ENCODE measurements at places on chromosomes 7 and 10.

- peaks cover 38% of the 10 kb centered on the region for H3K4me1 ChIP-seq
- no peaks in the 10 kb centered on the region for H3K27me3 ChIP-seq
- H3K4me3 ChIP-seq: peak overlapping the region; percentile 9
- H3K27ac ChIP-seq: peak overlapping the region; percentile 85
These were observed 312.0 kb upstream of the ZMIZ1 start for GRCh38 chr10:78756604-78757343.

GRCh38 chr10:75430000-75430763, 1.2 kb upstream of the LRMDA start:
- H3K4me3 ChIP-seq: no peak overlapping the region
- H3K36me3 ChIP-seq: no peaks in the 10 kb centered on the region
- H3K27me3 ChIP-seq: peaks cover 68% of the 10 kb centered on the region

- no peak overlapping the region for H3K27ac ChIP-seq
- H3K4me3 ChIP-seq: no peak overlapping the region
- H3K36me3 ChIP-seq: peaks cover 18% of the 10 kb centered on the region
- DNase-seq: peak; percentile 65
- H3K4me1 ChIP-seq: peaks cover 2% of the 10 kb centered on the region
- no peaks in the 10 kb centered on the region for H3K27me3 ChIP-seq
These were observed 16.2 kb downstream of the KIFBP start for GRCh38 chr10:69004821-69005220.

DNA sequence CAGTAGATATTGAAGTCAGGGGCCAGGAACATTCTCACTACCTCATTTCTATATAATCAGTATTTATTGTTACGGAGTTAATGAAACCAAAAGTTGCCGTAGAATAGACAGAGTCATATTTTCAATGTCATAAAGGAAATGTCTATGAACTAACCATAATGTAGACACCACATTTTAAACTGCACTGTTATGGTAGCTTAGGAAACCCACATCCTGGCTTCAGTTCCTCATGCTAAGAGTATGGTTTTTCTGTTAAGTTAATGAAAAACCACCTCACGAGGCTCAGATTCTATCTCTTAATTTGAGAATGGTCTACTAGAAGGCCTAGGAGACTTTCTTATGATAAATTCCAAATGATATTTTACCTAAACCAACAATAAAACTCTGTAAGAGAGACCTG, 166.5 kb downstream of the TMEM26 start:
- no peaks in the 10 kb centered on the region for H3K4me1 ChIP-seq
- H3K36me3 ChIP-seq: no peaks in the 10 kb centered on the region
- H3K27ac ChIP-seq: no peak overlapping the region
- H3K4me3 ChIP-seq: no peak overlapping the region

GRCh38 chr10:44263771-44264170, 121.1 kb downstream of the CXCL12 start:
- H3K4me3 ChIP-seq: no peak overlapping the region
- no peak overlapping the region for H3K27ac ChIP-seq
- H3K4me1 ChIP-seq: peaks cover 21% of the 10 kb centered on the region
- no peaks in the 10 kb centered on the region for H3K36me3 ChIP-seq

- H3K4me3 ChIP-seq: no peak overlapping the region
- DNase-seq: no peak
- no peaks in the 10 kb centered on the region for H3K36me3 ChIP-seq
- no peaks in the 10 kb centered on the region for H3K27me3 ChIP-seq
These were observed 16.0 kb upstream of the ZNF33B start for GRCh38 chr10:42654419-42654818.

- H3K36me3 ChIP-seq: no peaks in the 10 kb centered on the region
- DNase-seq: peak; percentile 20
- no peaks in the 10 kb centered on the region for H3K27me3 ChIP-seq
- H3K4me1 ChIP-seq: no peaks in the 10 kb centered on the region
- H3K27ac ChIP-seq: no peak overlapping the region
- no peak overlapping the region for H3K4me3 ChIP-seq
These were observed 118.1 kb downstream of the ZNF365 start for GRCh38 chr10:62492012-62492869.

GRCh38 chr7:81533426-81533825, 236.4 kb downstream of the HGF start:
- no peaks in the 10 kb centered on the region for H3K36me3 ChIP-seq
- H3K4me1 ChIP-seq: no peaks in the 10 kb centered on the region
- H3K27me3 ChIP-seq: no peaks in the 10 kb centered on the region
- no peak overlapping the region for H3K27ac ChIP-seq
- H3K4me3 ChIP-seq: no peak overlapping the region
- no peak for DNase-seq

DNA sequence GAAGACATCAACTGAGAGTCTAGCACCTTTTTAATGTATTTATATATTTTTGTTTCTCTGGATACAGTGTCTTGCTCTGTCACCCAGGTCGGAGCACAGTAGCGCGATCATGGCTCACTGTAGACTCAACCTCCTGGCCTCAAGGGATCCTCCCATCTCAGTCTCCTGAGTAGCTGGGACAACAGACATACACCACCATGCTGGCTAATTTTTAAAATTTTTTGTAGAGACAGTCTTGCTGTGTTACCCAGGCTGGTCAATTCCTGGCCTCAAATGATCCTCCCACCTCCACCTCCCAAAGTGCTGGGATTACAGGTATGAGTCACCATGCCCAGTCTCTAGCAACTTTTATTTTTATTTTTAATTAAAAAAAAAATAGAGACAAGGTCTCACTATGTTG, 51.4 kb upstream of the ANLN start:
- H3K27ac ChIP-seq: no peak overlapping the region
- H3K4me1 ChIP-seq: no peaks in the 10 kb centered on the region
- H3K4me3 ChIP-seq: no peak overlapping the region
- H3K36me3 ChIP-seq: no peaks in the 10 kb centered on the region

DNA sequence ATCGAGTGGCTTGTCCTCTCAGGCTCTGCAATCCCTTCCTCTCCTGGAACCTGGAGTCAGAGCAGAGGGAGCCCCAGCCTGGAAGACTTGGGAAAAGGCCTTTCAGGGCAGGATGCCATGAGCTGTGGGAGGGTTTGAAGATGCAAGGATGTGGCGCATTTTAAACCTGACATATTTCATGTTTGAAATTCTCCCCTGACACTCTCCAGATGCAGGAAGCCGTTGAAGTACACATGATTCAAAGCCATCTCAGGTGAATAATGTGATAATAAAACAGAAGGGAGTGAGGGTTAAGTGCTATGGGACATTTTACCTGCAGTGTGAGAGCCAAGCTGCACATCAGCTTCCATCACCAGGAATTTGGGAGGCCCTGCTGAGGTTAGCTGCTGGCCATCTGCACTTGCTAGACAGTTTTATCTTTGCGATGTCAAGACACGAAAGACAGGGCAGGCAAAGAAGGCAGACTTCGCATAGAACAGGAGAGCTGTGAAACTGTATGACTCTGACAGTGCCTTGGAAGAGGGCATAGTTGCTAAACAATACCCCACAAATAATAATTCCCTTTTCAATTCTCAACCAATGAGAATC, 159.1 kb upstream of the GDF10 start:
- H3K27ac ChIP-seq: no peak overlapping the region
- H3K4me1 ChIP-seq: peaks cover 15% of the 10 kb centered on the region
- no peaks in the 10 kb centered on the region for H3K36me3 ChIP-seq
- no peak overlapping the region for H3K4me3 ChIP-seq

- no peaks in the 10 kb centered on the region for H3K27me3 ChIP-seq
- H3K27ac ChIP-seq: no peak overlapping the region
- H3K36me3 ChIP-seq: peaks cover 85% of the 10 kb centered on the region
- H3K4me3 ChIP-seq: no peak overlapping the region
These were observed 19.8 kb downstream of the ERCC6 start for GRCh38 chr10:49518982-49519578.

DNA sequence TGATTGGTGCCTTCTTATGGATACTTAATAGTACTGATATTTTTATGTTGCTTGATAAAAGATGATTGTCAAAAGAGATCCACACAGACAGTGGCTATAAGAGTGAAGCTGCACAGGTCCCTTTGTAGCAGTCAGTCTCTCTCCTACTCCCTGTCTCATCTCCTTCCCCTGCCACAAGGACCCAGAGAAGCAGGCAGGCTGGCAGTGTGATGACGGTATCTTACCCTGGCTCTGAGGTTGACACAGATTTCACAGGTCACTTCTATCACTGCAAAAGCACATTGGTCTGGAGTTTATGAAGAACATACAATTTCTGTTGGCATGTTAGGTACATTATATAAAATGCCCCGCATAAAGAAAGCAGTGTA, 64.4 kb upstream of the AHR start:
- no peaks in the 10 kb centered on the region for H3K36me3 ChIP-seq
- peaks cover 5% of the 10 kb centered on the region for H3K4me1 ChIP-seq
- H3K27ac ChIP-seq: peak overlapping the region; percentile 97
- DNase-seq: peak; percentile 76
- no peaks in the 10 kb centered on the region for H3K27me3 ChIP-seq
- H3K4me3 ChIP-seq: no peak overlapping the region

DNA sequence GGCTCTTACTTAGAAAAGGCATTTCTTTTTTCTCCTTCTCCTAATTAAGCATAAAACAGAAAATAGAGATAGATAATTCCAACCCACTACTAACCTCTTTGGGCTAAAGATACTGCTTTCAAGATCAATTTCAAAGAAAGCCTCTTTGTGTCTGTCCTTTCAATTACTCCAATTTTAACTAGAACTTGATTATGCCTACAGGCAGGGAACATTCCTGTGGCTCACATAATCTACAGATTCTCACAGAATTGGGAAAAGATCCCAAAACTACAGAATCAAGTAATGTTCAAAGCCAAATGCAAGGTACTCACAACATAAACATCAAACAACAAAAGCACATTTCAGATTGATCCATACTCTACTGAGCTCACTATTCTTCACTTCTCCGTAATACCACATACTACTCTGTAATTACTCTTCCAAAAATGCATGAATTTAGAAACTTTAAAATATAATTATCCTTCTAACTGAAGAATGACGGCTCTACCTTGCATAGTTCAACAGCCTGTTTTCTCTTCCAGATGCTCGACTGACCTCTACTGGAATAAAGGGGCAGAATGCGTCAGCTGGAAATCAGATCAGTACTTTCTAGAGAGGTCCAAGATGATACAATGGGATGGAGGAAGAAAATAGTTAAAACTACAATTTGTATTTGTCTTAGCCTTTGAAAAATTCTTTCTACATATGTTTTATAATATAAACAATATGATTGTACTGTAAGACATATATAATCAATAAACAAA, 3.9 kb downstream of the MTERF1 start:
- H3K27ac ChIP-seq: no peak overlapping the region
- H3K4me1 ChIP-seq: peaks cover 3% of the 10 kb centered on the region
- H3K27me3 ChIP-seq: no peaks in the 10 kb centered on the region
- no peak overlapping the region for H3K4me3 ChIP-seq
- DNase-seq: no peak

GRCh38 chr7:120709972-120710320, 148.0 kb downstream of the TSPAN12 start:
- DNase-seq: peak; percentile 70
- no peak overlapping the region for H3K27ac ChIP-seq
- H3K4me3 ChIP-seq: no peak overlapping the region
- H3K27me3 ChIP-seq: no peaks in the 10 kb centered on the region

- no peaks in the 10 kb centered on the region for H3K4me1 ChIP-seq
- no peak overlapping the region for H3K27ac ChIP-seq
- H3K27me3 ChIP-seq: no peaks in the 10 kb centered on the region
- H3K4me3 ChIP-seq: no peak overlapping the region
- no peak for DNase-seq
These were observed 317.0 kb downstream of the CACNA2D1 start for GRCh38 chr7:82126576-82126975.

DNA sequence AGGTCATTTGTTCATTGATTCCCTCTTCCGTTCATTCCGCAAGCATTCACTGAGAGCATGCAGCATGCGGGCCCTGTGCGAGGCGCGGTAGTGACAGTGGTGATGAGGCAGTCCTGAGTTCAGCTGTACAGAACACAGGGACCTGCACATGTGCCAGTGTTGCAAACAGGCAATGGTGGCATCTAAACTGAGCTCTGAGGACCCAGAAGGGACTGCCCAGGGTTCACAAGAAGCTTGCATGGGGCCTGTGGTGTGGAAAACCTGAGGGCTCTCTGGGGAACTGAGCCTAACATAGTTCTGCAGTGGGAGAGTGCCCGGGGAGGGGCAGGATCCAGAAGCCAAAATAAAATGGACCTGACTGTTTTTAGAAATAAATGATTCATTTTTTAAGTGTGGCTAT, 13.2 kb downstream of the ZNF488 start:
- no peak for DNase-seq
- peaks cover 16% of the 10 kb centered on the region for H3K4me1 ChIP-seq
- H3K27me3 ChIP-seq: peaks cover 47% of the 10 kb centered on the region
- no peaks in the 10 kb centered on the region for H3K36me3 ChIP-seq

- no peak for DNase-seq
- no peak overlapping the region for H3K27ac ChIP-seq
- H3K4me3 ChIP-seq: no peak overlapping the region
- H3K4me1 ChIP-seq: no peaks in the 10 kb centered on the region
- no peaks in the 10 kb centered on the region for H3K27me3 ChIP-seq
- no peaks in the 10 kb centered on the region for H3K36me3 ChIP-seq
These were observed 63.0 kb downstream of the GRID1 start for GRCh38 chr10:86303626-86304025.

- no peak overlapping the region for H3K27ac ChIP-seq
- H3K27me3 ChIP-seq: no peaks in the 10 kb centered on the region
- H3K36me3 ChIP-seq: no peaks in the 10 kb centered on the region
- no peak for DNase-seq
- peaks cover 4% of the 10 kb centered on the region for H3K4me1 ChIP-seq
These were observed 10.9 kb downstream of the OR9A2 start for GRCh38 chr7:143015926-143016490.

DNA sequence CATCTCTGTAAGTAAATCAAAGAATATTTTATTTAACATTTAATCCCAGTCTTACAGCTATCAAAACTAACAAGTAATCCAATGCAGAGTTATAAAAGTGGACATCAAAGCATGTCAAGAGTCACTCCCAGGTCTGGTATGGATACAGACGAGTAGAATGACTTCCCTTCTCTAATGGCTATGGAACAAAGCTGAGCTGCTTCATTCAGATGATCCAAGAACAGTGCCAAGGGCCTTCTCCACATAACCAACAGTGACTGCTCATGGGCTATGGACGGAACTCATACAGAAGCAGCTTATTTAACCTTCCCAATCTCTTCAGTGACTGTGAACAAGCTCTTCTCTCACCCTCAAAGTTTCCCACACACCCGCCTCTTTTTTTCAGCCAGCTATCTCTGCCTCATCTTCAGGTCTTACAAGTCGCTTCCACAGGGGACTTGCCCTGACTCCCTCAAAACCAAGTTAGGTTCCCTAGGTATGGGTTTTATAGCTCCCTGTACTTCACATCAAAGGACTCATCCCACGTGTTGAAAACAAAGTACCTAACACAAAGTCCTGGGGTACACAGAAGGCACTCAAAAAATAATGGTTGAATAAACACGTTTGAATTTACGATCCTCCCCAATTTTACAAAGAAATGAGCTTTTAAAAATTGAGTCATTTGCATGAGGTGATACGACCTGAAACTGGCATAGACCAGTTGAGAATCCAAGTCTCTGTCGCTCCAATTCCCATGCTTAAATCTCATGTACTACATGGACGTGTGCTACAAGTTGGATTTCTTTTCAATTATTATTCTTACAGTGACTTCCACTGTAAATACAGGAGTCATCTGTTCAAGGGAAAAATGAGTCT, 3.1 kb downstream of the USP6NL start:
- no peak for DNase-seq
- no peak overlapping the region for H3K4me3 ChIP-seq
- no peaks in the 10 kb centered on the region for H3K36me3 ChIP-seq
- no peak overlapping the region for H3K27ac ChIP-seq
- peaks cover 11% of the 10 kb centered on the region for H3K4me1 ChIP-seq
